ENCODE measurements at places on chromosomes 6 and 20.

GRCh38 chr6:52077180-52077884, 10.1 kb downstream of the PKHD1 start:
- no peak for DNase-seq

DNA sequence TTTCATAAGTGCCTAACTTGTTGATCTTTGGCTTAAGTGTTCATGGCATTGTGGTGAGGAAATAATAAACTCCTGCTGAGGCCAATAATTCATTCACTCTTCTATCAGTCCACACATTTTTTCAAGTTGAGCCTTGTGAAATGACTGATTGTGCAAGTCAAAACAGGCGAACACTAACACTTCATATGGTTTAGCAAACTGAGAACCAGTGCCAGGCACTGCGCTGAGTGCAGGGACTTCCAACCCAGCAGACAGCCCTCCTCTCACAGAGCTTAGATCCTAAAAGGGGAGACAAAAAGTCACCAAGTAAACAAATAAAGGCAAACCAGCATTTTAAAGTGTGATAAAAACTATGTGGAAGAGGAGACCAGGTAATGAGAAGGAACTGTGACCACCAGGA, 435.0 kb downstream of the PTPRT start:
- DNase-seq, result no peak

DNA sequence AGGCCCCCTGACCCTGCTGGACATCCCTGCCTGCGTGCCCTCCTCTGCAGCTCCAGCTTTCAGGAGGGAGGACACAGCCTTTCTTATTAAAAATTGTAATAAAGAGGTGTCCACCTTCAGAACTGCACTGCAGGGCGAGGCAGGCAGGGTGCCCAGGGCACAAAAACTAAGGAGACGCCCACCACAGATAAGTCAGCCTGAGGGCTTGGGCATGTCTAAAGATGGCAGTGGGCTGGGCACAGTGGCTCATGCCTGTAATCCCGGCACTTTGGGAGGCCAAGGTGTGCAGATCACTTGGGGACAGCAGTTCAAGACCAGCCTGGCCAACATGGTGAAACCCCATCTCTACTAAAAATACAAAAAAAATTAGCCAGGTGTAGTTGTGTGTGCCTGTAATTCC, 7.0 kb upstream of the C20orf144 start:
- DNase-seq, result no peak

DNA sequence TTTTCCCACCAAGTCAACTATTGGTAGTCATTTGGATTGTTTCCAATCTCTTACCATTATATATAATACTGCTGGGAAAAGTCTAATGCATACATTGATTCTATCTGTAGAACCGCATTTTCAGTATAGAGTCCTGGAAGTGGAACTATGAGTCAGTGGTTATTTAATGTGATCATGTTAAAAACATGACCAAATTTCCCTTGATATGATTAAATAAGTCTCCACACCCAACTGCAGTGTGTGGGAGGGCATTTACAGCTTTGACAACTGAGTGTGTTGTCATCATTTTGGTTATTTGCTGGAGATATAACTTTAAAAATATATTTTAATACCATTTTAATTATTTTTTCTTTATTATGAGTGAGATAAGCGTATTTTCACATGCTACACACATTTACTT, 1027.6 kb downstream of the EYS start:
- DNase-seq, result no peak

DNA sequence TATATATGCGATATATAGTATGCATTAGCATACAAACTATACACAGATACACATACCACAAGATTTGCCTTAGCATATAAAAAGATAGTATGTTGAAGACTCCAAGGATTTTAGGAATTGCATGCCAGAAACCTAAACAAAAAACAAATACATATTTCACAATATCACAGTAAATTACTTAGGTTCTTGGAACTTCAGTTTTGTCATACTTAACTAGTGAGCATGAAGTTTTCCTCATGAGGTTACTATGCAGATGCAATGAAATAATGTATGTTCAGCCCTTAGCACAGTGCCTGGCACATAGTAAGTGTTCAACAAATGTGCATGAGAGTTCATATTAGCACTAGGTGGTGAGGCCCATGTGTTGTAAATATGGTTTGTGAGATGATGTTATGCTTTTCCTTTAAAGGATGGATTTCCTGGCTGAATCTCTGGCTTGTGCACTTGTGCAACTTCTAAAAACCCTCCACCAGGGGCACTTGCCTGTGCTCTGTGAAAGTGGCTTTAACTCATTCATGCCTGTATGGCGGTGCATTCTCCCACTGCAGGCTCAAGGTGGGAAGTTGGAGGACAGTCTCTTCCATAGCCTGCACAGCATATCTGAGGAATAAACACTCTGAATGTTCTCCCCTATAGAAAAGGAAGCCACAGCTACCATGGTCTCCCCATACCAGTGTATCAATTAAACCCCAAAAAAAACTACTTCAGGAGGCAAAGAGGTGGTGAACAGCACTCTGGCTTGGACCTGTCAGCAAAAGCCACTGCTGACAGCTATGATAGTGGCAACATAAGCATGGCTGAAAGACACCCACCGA, 624.1 kb upstream of the CDH4 start:
- DNase-seq, result peak; percentile 12
